ENCODE measurements at places on chromosomes 7 and 10.
A peak's percentile ranks its signal among the peaks of the same experiment; 100 is the strongest.

DNA sequence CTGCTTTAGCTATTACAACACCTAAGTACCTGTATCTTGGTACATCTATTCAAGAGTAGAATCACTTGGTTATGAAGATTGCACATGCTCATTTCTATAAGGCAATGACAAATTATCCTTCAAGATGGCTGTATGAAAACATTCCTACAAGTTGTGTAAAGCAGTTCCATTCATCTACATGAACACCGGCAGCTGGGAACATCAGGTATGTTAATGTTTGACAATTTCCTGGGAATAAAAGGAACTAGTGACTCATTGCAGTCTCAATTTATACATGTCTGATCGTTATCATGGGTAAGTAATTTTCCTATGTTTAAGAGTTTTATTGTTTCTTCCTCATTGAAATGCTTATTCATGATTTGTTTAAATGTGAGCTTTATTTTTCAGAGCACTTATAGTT lies 203.2 kb upstream of the SEMA3E start:
- DNase-seq, result no peak

DNA sequence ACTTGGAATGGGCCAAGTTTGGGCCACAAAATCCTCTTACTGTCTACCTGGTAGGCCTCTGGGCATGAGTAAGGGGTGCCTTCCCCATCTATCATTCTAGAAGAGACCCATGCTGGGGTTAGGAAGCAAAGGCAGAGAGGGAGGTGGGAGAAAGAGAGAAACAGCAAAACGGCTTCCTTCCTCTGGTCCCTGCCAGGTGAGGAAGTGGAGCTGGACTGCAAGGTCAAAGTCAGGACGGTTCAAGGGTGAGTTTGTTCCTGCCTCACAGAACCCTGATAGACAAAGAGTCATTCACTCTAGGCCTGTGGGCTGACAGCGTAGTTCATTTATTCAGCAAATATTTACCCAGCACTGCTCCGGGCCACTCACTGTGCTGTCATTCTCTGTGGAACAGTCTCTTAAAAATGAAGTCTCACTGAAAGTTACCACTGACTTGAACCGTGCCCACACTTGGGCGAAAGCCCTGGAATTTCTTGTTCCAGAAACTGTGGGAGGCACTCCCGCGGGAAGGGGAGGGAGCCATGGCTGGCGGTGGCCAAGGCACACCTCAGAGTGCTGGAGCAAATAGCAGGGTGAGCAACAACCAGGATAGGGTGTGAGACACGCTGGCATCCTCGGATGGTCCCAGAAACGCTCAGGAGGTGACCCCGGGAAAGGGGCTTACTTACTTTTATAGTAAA lies 26.2 kb upstream of the ECHDC3 start:
- DNase-seq, result no peak

DNA sequence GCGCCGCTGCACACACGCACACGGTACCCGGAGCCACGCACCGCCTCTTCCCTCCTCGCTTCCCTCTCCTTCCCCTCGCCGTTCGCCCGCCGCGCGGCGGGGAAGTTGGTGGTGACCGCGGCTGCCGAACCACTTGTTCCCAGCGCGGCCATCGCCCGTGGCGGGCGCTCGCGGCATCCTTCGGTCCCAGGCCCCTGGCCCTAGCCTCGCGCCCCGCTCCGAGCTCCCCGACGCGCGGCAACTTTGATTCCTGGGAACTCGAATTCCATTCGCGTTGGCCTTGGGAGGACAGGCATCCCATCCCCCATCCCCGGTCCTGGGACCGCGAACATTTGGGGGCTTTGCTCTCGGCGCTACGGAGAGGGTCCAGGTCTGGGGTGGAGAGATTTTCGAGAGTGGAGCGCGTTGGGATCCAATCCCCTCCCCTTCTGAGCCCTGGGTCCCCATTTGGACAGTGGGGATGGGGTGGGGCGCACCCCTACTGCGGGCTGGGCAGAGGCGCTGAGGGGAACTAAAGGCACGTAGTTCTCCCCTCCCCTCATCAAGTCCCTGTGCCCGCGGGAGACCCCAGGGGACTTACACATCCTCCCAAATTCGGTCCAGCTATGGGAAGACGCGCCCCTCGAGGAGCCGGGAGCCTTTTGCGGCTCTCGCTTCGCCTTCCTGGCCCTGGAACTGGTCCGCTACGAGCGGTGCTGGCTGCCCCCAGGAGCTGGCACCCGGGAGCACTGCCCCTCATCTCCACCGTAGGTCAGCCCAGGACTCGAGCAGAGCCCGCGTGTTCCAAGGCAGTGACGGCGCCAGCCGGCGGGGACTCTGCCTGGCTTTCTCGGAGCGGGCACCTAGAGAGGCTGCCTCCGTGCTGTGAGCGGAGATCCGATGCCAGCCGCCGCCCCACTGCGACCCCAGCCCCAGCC lies 834 bp downstream of the CDH23 start:
- DNase-seq, result peak; percentile 49

DNA sequence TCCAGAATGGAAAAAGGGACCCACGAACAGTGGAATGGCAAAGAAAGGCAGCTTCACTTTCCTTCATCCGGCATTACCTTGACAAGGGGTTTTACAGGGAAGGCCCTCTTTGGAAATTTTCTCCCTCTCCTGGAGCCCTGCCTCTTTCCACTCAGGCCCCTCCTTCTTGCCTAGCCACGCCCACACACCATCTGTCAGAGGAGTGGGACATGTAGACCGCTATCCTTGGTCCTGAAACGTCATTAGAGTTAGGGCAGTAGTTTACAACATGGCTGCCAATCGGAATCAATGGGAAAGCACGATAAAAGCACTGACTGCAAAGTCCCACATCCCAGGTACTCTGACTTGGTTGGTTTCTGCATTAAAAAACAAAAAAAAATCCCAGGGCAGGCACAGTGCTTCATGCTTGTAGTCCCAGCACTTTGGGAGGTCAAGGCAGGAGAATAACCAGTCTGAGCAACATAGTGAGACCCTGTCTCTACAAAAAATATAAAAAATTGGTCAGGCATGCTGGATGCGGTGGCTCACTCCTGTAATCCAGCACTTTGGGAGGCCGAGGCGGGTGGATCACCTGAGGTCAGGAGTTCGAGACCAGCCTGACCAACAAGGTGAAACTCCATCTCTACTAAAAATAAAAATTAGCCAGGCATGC lies 96.4 kb downstream of the MARCHF5 start:
- no peak for DNase-seq

DNA sequence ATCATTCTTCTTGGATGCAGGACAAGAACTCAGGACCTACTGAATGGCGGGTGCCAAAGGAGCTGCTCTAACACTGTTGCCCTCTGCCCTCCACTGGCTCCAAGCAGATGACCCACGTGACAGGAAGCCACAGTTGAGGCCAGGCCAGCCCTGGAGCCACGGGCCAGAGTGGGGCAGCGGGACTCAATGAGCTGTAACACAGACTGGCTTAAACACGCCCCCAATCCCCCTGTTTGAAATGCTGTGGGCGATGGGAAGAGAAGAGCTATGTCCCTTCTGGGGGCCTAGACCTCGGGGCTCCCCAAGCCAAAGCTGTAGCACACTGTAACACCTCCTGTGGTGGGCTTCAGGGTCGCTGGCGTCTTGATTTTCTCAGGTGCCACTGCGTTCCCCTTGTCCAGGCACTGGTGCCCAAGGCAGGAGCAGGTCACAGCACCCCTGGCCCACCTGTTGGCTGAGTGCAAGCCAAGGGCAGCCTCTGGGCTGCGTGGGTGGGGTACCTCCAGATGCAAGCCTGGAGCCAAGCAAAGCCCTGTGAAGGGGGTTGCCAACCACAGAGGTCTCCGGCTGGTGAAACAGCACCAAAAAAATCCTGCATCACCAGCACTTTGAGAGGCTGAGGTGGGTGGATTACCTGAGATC lies 18.6 kb upstream of the ZMIZ2 start:
- DNase-seq, result no peak

DNA sequence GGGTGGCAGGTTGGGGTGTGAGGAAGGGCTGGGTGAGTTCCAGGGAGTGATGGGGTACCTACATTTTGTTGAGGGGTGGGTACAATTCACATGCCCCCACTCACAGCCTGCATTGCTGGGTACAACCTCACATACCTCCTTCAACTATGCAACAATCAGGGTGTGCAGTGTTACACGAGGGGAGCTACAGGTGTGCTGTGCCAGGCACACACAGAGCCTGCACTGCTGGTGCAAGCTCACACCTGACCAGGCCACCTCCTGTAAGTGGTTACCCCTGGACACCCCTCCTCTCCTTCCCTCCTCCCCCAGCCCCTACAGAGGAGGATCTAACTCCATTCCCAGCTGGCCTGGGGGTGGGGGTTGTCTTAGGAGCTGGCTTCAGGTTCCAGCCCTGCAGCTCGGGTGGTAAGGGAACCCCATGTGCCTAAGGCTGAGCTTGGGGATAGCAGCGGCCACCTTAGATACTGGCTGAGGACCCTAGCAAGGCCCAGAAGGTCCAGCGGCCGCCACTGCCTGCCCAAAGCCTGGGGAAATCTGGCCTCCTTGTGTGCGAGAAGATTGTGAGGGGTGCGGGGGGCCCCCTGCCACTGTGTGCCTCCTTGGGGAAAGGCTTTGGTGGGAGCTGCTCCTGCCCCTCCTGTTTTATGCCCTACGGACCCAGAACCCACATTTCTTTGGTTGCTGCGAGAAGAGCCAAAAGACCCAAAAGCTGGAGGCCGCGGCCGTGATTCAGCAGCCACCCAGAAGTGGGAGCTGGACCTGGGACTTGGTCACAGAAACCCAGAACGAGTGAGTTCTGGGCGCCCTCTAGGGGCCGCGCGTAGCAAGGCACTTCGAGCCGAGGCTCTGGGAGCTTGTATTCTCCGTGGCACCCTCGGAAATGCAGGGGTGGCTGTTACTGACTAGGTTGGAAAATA lies 10.8 kb downstream of the TLX1 start:
- DNase-seq, result peak; percentile 81

GRCh38 chr7:110922906-110923305 lies 168.0 kb upstream of the LRRN3 start:
- no peak for DNase-seq

- DNase-seq, result no peak
Observed at GRCh38 chr7:95323410-95324129, 762 bp downstream of the PON1 start.

DNA sequence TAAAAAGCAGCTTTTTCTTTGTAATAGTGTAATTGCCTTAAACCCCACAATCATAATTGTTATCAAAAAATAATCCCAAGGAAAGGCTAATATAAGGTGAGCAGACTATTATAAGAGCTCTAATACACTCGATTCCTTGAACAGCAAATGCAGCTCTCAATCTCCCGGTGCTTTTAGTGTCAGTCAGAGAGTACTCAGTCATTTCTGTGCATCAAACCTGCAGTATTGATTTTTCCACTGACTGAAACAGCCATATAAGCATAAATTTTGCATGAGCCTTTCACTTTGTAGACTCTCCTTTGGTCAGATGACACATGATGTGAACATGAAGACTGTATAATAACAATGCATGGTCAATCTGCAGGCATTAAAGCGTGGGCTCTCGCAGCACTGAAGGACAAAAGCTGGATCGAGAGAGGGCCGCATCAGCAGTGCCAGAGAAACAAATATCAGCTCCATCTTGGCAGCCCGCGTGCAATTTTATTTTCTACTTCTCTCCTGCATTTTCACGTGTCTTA lies 272.0 kb downstream of the POU6F2 start:
- no peak for DNase-seq

GRCh38 chr10:69359594-69359993 lies 57.1 kb downstream of the TACR2 start:
- no peak for DNase-seq

GRCh38 chr7:43114458-43114780 lies 2.0 kb downstream of the HECW1 start:
- DNase-seq, result no peak

- no peak for DNase-seq
Observed at GRCh38 chr10:72550239-72550638, 75.6 kb downstream of the MICU1 start.

DNA sequence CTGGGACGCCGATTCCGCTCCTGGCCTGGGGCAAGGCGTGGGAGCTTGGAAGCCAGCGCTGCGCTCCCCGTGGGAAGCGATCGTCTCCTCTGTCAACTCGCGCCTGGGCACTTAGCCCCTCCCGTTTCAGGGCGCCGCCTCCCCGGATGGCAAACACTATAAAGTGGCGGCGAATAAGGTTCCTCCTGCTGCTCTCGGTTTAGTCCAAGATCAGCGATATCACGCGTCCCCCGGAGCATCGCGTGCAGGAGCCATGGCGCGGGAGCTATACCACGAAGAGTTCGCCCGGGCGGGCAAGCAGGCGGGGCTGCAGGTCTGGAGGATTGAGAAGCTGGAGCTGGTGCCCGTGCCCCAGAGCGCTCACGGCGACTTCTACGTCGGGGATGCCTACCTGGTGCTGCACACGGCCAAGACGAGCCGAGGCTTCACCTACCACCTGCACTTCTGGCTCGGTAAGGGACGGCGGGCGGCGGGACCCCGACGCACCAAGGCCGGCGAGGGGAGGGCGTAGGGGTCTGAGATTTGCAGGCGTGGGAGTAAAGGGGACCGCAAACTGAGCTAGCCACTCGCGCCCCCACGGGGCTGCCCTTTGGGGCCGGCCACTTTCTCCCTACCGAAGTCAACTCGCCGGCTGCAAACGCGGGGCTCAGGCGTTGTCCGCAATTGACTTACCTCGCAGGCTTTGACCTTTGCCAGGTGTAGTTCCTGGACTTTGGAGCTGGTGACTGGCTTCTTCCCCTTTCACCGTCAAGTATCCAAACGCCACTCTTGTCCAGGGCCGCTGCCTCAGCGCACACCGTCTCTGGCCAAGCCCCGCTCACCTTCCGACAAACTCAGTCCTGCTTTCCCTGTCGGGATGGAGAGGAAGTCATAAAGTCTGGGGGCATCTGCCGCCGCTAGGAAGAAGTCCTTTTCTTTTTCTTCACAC lies at the start of gene SCIN:
Gene SCIN, plus strand, starts transcription at position 187 of the 928 bp plus-strand sequence. Its CDS starts 67 bp downstream, at position 254.
- no peak for DNase-seq

DNA sequence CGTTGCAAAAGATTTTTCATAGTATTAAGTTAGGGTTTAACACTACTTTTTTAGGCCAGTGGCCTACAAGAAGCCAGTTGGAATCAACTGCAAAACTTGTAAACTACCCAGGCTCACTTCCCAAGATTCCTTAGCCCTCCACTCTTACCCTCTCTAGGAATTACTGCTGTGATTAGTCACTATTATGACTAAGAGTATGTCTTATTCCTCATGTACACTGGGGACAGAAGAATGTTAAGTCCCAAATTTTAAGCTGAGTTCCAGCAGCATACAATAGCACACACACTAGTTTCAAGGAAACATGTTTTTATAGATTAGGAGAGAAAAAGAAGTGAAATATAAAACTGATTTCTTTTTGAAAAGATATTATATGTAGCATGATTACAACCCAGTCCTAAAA lies 42.8 kb downstream of the FBXL13 start:
- DNase-seq, result no peak
